A549 treated with Mapracorat at 1 μM for 4 hours (cell line): ENCODE measurements at places on chromosomes 6 and 20. TPM values are rescaled to one million over a fixed set of nuclear protein-coding genes. Genes with fewer than 3 reads are reported as not detected.

NKX2-4 gene
- total RNA-seq: not detected in 5 replicates

LTA gene
- 0.10 to 0.16 TPM (median 0.12 TPM) in 3 of 5 replicates, not detected in the others for total RNA-seq

FKBP1C gene
- total RNA-seq: 1.5 to 2.4 TPM (median 2.0 TPM) in 5 replicates

SH3BGRL2 gene
- total RNA-seq: 0.19 to 0.34 TPM (median 0.26 TPM) in 5 replicates

TUBB2B gene
- total RNA-seq: 12.6 to 15.2 TPM (median 14.4 TPM) in 5 replicates

FAM162B gene
- not detected in 5 replicates for total RNA-seq

MUCL3 gene
- 0.08 to 0.20 TPM (median 0.12 TPM) in 5 replicates for total RNA-seq

SSTR4 gene
- total RNA-seq: 0.18 to 0.48 TPM (median 0.28 TPM) in 5 replicates

TAP1 gene
- total RNA-seq: 33.5 to 40.6 TPM (median 35.1 TPM) in 5 replicates

NOL7 gene
- total RNA-seq: 65.2 to 79.4 TPM (median 66.3 TPM) in 5 replicates

FILIP1 gene
- total RNA-seq: 0.15 to 0.53 TPM (median 0.32 TPM) in 5 replicates

CNBD2 gene
- 5.6 to 6.9 TPM (median 6.8 TPM) in 5 replicates for total RNA-seq

RAD21L1 gene
- total RNA-seq: not detected in 5 replicates

FAM83C gene
- 0.05 to 0.12 TPM (median 0.07 TPM) in 5 replicates for total RNA-seq

KCNK16 gene
- total RNA-seq: not detected in 5 replicates

ATXN1 gene
- total RNA-seq: 1.7 to 3.3 TPM (median 2.5 TPM) in 5 replicates

BCAS4 gene
- 26.5 to 34.5 TPM (median 30.7 TPM) in 5 replicates for total RNA-seq

DLK2 gene
- total RNA-seq: 4.5 to 7.5 TPM (median 7.1 TPM) in 5 replicates

PCK1 gene
- total RNA-seq: 0.05 to 0.13 TPM (median 0.09 TPM) in 3 of 5 replicates, not detected in the others

PTPN1 gene
- 49.4 to 57.0 TPM (median 54.3 TPM) in 5 replicates for total RNA-seq

SPATA25 gene
- total RNA-seq: 0.19 to 0.53 TPM (median 0.40 TPM) in 3 of 5 replicates, not detected in the others

PLEKHG1 gene
- 0.36 to 0.61 TPM (median 0.51 TPM) in 5 replicates for total RNA-seq

NOTCH4 gene
- 0.81 to 1.3 TPM (median 0.86 TPM) in 5 replicates for total RNA-seq

HRH3 gene
- not detected in 5 replicates for total RNA-seq

CRISP2 gene
- not detected in 5 replicates for total RNA-seq
